ENCODE measurements at places on chromosomes 16 and 17.

DNA sequence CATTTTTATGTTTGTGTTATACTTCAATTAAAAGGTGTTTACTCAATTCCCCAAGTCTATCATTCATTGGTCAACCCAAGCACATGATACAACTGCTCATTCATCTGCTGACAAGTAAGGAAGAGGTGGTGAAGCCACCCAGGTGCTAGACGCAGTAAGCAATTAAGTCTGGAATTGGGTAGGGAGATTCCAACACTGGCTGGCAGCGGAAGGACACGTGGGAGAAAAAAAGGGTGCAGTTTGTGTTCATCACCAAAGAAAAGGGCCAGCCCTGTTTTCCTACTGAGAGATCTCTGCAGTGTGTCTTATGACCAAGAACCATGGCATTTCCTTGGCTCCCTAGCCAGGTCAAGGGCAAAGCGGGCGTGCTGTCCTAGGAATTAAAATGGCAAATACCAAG, 11.8 kb upstream of the ZNF23 start:
- DNase-seq: no peak

DNA sequence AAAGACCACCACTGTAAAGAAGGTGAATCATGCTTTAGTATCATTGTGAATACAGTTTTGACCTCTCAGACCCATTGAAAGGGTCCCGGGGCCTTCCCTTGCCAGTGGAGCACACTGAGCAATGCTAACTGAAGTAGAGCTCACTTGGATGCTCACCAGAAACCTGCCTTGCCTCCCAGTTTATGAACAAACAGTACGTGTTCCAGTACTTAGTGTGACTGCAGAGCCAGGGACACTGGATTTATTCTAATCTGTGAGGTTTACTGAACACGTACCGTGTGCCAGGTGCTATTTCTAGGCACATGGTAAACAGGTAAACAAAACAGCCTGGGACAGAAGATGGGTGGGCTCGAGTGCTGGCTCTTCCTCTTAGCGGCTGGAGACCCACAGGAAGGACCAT, 79.6 kb downstream of the FOXL1 start:
- no peak for DNase-seq

- DNase-seq: no peak
Observed at GRCh38 chr17:73566905-73567782, 77.1 kb downstream of the SDK2 start.

DNA sequence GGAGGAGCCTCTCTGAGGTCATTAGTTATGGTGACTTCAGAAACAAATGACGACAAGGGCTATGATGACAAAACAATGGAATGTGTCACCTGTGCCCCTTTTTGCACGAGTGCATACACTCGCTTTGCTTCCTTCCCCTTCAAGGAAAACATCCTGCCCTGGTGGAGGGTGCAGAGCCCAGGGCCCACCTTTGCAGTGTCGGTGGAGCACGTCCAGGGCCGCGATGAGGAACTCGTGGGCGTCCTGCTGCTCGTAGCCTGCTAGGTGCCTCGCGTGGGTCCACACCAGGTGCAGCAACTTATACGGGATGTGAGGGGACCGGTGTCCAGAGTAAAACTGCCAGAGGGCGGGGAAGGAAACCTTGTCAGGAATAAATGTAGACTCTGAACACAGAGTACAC, 27.2 kb downstream of the USP22 start:
- DNase-seq: no peak

GRCh38 chr17:49216953-49217650, 6.6 kb downstream of the ABI3 start:
- DNase-seq: no peak

GRCh38 chr16:9154567-9155410, 63.3 kb downstream of the HAPSTR1 start:
- DNase-seq: no peak

- no peak for DNase-seq
Observed at GRCh38 chr16:67968400-67969253, at the start of gene SLC12A4. Gene SLC12A4, minus strand, starts transcription at chr16:67968637. Its CDS starts 84 bp downstream, at chr16:67968553.

DNA sequence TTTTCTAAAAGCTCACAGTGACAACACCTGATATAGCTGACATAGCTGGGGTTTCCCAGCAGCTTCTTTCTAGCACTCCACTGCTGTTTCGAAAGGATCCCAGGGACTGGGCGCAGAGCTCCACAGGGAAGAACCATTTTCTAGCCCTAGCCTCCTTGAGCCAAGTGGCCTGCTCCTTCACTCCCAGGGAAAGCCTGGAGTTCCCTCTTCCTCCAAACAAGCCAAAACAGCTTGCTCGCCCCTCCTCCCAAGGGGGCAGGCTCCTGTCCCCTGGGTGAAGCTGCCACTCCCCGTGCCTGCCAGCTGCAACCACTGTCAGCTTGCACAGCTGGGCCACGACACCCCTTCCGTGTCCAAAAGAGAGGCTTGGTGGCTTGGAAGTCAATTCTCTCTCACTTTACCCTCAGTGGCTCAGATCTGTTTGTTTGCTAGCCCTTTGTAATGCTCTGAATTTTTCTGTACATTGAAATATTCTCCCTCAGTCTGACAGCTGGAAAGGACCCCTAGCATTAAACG, 59.8 kb downstream of the CYTH1 start:
- peak; percentile 64 for DNase-seq

DNA sequence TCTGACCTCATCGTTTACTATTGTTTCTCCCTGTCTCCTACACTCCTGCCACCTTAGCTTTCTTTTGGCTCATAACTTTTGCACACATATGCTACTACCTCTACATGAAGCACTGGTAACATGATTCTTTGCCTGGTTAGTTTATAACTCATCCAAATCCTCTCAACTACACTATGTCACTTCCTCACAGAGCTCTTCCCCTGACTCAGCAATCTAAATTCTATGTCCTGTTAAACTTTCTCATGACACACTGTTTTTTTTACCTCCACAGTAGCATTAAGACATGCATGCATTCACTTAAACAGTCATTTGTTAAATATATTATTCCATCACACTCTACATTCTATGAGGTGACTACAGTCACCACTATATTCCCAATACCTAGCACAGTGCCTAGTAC, 19.7 kb downstream of the APPBP2 start:
- DNase-seq: no peak
